ENCODE measurements at places on chromosomes 3 and 15.

DNA sequence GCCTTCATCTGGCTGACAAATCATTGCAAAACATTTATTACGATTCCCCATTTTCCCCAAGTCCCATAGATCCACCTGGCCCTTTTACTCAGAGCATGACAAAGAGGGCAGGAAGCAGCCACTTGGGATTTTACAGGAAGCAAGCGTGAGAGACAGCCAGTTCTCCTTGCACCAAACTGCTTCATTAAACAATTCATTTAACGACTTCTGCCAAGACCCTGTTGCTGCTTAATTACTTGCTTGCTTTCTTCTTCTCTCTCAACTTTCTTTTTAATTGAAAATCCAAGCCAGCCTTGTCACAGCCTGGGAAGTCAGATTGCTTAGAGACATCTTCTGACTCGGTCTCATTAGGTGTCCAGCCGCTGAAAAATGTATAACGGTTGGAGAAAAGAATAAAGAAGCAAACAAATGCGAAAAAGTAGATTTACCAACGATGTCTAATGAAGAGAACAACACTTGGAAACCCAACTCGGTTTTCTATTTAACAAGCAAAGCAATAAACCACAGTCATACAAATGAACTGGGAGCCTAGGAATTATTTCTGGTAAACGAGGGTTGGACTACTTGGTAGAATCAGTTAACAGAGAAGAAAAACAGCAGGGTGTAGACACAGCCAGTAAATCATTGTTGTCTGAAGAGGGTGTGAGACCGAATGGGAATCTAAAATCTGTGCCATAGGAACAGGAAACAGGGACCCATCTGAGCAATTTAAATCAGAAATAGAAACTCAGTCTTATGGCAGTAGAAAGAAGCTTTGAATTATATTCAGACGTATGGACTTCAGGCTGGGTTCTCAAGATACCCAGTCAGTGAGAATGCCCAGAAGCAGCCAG lies 298.3 kb downstream of the LRRC3B start:
- DNase-seq = no peak

DNA sequence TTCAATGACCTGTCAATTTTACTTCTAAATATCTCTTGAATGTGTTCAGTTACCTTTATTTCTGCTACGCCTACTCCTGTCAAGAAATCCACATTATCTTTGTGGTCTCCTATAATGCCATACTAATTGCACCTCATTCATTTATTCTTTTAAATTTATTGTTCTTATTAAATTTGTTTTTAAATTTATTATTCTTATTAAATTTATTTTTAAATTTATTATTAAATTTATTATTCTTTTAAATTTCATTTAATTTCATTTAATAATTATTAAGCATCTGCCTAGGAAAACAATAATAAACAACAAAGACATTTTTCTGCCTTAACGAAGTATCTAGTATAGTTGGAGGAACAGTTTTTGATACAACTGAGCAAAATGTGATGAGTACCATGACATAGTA lies 211.7 kb downstream of the ZPLD1 start:
- DNase-seq = no peak

DNA sequence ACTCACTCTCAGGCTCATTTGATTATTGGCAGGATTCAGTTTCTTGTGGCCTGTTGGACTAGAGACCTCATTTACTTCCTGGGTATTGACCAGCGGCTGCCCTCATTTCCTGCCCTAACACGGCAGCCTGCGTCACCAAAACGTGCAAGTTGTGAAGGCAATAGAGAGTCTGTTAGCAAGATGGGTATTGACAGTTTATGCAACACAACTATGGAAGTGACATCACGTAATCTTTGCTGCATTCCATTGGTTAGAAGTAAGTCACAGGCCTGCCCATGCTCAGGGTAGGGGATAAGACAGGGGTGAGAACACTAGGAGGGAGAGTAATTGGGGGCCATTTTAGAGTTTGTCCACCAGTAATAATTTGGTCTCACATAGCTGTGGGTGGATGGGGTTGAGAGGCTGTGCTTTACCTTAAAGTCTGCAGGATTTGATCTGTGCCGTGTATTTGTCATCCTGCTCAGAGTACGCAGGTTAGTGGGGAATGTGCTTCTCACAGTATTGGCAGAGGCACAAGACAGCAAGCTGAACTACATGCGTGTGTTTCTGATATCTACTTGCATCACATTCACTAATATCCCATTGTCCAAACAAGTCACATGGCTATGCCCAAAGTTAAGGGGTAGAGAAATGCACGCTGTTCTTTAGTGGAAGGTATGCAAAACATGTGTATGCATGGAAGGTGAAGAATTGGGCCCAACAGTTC lies 83.3 kb downstream of the EDEM1 start:
- no peak for DNase-seq

DNA sequence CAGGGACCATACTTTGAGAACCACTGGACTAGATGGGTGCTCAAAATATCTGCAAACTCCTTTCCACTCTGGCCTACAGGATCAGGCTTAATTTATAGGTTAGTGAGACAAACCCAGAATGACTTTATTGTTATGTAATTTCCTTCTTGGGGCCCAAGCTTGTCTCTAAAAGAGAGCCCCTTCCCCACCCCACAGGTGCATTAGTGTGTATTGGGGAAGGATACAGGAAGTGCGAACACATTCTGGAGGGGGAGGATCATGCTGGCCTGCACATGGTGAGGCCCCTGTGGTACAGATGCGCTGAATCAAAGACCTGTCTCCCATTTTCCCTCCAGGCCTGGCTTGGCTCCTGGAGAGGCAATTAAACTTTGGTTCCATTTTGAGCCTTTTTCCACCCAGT lies 273.0 kb upstream of the LRTM1 start:
- no peak for DNase-seq

GRCh38 chr3:34237946-34238345 lies 439.5 kb downstream of the PDCD6IP start:
- no peak for DNase-seq

DNA sequence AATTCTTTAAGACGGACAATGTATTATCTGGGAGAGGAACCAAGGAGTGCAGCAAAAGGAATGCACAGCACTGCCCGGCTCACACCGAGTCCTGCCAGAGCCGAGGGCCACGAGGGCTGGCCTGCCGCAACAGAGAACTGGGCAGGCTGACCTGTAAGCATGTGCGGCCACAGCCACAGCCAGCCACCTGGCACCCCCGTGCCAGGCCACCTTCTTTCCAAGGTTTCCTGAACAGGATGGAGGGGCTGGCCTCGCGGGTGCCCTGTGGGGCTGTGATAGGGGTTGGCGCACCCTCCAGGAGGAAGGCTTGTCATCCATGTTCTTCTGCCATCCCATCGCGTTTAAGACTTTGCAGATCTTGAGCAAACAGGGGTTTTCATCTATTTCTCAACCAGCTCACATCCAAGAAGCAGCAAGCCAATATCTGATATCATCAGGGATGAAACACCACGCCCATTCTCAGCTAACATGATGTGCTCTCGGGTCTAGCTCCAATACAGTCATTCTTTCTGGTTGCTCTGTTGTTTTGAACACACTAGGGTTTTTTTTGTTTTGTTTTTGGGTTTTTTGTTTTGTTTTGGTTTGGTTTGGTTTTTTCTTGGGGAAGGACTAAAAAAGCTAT lies 10.2 kb downstream of the CA12 start:
- no peak for DNase-seq

DNA sequence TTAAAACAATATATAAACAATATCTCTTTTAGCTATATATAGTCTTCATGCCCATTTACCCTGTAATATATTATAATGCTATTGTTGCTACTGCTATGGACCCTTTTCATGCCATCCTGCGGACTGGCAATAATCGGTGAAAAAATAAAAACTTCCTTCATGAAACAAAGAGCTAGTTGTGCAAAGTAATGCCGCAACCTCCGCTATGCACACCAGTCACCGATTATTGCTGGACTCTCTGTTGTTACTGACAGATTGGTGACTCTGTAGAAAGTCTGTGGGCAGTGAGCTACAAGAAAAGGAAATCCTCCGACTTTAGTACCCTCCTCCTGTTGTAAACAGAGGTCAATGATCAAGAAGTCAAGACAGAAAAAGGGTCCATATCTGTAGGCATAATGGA lies 17.9 kb upstream of the ICE2 start:
- DNase-seq = no peak

GRCh38 chr15:75450307-75451201 lies 936 bp downstream of the SIN3A start:
- peak; percentile 93 for DNase-seq

- DNase-seq = no peak
Observed at GRCh38 chr3:33758864-33759263, 39.6 kb upstream of the PDCD6IP start.

- DNase-seq = no peak
Observed at GRCh38 chr3:53318522-53318921, 28.8 kb downstream of the DCP1A start.

DNA sequence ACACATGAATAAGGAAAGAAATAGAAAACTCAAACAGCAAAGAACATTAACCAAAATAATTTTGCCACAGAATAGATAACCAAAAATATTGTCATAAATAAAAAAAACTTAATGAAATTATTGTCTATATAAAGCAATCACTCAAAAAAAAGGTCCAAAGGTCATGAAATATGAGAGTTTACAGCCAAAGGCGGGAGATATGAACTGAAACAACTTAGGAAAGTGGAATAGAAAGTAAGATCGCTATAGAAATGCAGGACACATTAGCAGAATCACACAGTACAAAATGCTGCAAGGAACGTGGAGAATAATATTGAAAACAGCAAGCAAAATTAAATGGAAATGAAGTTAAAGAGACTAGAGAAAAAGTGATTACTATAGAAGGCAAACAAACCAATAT lies 375.0 kb upstream of the ARHGEF26 start:
- DNase-seq = no peak

DNA sequence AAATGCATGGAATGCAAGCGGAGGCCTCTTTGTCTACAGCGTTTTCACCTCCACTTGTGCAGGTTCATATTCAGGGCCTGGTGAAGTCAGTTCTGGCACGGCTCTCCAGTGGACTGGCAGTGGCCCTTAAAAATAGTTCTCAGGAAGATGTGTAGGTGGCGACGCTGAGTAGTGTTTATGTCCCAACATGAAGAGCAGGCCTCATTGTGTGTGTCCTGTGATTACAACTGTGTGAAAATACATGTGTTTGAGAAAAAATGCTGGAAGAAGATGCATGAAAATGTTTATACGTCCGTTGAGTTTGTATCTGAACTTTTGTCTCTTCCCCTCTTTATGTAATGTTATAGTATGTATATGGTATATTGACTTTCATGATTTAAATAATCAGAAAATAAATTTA lies 7.2 kb downstream of the LIPC start:
- no peak for DNase-seq

GRCh38 chr15:78938658-78939488 lies 6.0 kb downstream of the CTSH start:
- DNase-seq = no peak

DNA sequence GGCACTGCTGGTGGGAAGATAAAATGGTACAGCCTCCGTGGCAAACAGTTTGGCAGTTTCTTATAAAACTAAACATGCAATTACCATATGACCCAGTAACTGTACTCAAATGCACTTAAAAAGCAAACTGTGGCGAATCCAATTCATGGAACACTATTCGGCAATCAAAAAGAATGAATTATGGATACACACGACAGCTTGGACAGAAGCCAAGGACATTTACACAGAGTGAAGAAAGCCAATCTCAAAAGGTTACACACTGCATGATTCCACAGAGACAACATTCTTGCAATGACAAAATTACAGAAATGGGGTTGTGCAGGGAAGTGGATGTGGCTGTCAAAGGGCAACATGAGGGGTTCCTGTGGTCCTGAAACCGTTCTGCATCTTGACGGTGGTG lies 122.1 kb upstream of the IQSEC1 start:
- DNase-seq = no peak

DNA sequence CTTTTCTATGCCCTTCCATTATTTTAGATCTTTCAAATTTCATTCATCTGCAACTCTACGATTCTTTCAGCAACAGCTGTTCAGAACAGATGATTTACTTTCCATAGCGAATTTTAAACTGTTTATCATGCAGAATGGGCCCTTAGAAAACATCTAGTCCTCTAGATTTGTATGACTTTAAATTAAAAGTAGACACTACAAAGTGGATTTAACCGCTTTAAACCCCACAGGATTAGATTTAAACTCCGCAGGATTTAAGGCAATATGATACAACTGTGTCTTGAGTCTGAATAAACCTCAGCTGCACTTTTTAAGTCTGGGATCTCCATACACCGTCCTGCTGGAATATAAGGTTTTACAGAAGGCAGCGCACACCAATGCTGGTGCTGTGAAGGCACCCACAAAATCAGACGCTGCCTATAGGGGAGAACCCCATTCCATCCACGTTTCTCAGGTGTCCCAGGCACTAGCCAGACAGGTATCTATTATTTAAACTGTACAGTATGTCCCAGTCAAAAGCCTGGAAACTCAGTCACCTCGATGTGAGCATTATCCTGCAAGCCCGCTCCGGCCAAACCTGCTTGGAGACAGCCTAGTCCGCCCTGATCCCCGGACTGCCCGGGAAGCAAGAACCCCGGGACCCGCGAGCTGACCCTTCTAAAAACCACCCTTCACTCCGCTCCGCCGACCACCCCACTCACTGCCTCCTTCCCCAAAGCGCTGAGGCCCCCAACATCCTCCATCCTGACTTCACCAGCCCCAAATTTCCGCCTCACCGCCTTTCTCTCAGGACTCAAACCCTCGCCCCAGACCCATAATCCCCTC lies 768 bp downstream of the ANO10 start:
- no peak for DNase-seq

- DNase-seq = no peak
Observed at GRCh38 chr15:50358845-50359244, 3.8 kb upstream of the GABPB1 start.

GRCh38 chr3:159654183-159655134 lies 334.2 kb upstream of the IL12A start:
- no peak for DNase-seq

- no peak for DNase-seq
Observed at GRCh38 chr3:128906804-128907525, 27.5 kb downstream of the ACAD9 start.

DNA sequence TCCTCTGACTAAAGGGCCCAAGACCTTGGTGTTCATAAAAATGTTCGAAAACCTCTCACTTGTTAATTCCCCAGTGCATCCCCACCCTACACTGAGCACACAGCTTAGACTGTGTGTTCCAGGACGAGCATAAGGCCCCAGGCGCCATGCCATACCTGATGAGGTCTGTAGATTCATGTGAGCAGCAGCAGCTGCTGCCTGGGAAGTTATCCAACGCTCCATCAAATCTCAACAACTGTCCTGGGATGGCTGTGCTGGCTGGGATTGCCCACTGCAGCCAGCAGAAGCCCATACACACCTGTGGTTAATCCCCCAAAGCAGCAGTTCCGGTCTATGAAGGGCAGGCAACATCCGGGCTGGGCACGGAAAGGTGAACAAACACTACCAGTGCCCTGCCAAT lies 391.2 kb downstream of the IL20RB start:
- DNase-seq = no peak

DNA sequence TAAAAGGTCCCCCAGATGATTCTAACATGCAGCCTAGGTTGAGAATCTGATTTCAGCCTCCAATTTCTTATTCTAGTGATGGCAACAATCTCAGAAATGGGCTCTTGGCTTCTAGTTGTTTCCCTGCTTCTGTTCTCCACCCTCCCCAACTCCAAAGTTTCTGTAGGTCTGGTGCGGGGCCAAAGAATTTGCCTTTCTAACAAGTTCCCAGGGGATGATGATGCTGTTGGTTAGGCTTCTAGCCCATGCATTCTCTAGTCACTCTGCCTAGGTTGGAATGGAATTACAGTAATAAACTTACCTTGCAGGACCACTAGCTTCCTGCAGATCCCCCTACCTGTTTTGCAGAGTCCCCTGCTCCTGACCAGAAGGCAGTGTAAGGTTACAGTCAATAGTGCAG lies 103.2 kb upstream of the PPP2R3A start:
- no peak for DNase-seq

GRCh38 chr3:191770541-191770940 lies 309.6 kb downstream of the PYDC2 start:
- DNase-seq = no peak

Measured in stimulated activated CD4-positive, alpha-beta T cell treated with anti-CD3 and anti-CD28 coated beads, TNF-alpha, amount 100 ng/mL, for 24 hours (primary cell).